ENCODE measurements at places on chromosomes 13 and 19. TPM values are rescaled to one million over a fixed set of nuclear protein-coding genes. Genes with fewer than 3 reads are reported as not detected.

DNA sequence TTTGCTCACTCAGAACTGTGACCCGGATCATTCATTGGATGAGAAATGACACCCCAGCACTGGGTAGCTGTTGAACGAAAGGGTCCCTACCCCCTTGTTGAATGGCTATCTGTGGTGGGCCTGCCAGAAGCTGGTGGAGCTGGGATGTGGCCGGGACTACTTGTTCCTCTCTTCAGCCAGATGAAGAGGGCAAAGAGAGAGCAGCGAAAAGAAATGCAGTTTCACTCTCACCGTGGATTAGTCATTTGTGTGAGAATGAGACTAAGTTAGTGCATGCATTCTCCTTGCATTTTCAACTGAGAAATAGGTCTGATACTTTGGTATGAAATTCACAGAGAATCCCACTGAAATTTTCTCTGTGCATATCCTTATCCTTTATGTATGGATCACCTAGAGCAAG is 553.1 kb downstream of the IRS2 start:
- no peak for DNase-seq

- DNase-seq = peak; percentile 25
These were observed 111.4 kb downstream of the FRY start for GRCh38 chr13:32142956-32143375.

DNA sequence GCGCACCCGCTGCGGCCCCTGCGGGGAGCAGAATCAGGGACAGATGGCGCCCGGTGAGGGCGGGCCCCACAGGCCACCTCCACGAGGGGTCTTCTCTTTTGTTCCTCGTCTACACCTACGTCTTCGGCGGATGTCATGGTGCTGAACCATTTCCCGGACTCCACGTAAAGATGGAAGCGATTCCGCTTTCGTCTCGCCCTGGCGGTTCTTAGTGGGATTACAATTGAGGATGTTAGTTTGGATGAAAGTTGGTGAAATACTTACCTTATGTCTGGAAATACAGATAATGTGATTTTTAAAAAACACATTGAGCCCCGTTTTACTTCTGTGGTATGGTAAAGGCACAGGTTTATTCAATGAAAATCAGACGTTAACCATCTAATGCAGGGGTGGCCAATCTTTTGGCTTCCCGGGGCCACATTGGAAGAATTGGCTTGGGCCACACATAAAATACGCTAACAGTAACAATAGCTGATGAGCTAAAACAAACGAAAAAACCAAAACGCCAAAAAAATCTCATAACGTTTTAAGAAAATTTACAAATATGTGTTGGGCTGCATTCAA is 1.4 kb upstream of the ZMYM5 start:
- DNase-seq = peak; percentile 58

DNA sequence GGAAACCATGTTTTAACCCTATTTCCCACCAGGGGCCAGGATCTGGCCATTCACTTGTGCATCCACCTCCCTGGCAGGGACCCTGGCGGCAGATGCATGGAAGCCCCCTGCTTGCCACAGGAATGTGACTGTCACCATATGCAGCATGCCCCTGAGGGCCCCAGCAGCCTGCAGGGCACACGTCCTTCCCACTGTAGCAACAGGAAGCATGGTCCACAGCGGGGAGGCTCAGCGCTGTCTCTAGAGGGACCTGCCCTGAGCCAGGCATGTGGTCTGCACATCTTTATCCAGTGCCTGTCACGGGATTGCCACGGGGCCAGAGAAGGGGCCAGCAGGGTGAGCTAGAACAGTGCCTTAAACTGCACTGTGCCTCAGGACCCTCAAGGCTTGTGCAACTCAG is 34.9 kb upstream of the MCF2L start:
- no peak for DNase-seq

DNA sequence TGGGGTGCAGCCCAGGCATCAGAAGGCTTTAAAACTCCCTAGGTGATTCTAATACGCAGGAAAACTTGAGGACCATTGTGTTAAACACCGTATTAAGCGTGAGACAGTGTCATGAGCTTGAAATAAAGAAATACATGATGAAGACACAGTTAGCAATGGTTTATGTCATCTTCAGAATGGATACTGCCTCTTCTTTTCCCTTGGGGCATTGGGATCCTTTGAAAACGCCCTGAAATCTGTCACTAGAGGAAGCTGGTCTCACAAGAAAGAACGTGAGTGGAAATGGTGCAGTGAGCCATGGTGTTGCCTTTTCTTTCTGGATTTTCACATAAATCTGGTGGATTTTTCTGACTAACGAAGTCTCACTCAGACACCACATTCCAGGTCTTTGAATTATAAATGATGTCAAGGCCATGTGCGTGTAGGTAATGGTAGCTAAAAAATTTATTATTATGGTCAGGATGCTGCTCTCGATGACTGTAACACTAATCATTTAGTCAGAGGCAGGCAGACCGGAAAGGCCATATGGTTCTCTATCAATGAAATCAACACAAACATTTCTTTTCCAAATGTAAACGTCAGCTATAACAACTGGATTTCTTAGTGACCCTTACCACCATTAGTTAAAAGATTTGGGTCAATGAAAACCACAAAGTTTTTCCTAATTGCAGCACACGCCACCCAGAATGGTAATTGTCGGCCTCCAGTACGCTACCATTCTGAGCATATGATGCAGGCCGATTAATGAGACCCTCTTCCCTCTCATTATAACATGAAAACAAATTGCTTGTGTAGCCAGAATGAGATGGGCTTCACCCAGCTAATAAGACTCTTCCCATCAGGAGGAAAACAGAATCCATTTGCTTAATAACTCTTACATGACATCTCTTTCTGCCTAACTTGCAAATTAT is 105.6 kb downstream of the SLC7A1 start:
- DNase-seq = no peak

LILRA1 gene
- not detected for total RNA-seq

ZNF724 gene
- 15.8 TPM for total RNA-seq

DNA sequence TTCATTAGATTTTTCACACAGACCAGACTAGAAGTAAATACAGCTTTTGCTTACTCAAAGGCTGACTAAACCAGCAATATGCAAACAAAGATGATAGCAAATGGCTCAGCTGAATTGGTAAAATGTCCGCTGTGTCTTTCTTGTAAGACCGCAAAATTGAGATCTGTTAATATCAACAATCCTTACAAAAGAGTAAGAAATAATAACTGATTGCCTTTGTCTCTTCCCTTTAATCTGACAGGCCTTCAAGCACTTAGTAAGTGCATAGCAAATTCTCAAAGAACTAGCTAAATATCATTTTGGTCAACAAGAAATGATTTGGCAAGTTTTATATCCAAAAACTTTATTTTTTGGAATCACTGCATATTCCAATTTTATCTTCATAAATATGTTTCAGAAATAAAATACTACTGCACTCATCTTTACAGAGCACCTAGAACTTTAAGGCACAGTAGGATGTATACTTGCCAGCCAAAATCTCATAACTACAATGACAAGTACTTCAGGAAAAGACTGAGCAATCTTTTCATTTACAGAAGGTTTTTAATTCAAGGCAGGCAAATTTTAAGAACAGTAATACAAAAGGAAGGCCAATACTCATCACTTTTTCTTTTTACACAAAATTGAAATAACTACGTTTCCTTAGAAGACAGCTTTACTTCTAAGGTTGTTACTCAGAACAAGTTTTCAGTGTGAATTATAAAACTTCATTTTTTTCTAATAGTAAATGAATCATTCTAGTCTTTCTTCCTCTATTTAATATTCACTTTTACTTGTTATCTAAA is 1.1 kb downstream of the ELF1 start:
- no peak for DNase-seq

- no peak for DNase-seq
These were observed 116.0 kb downstream of the COL4A2 start for GRCh38 chr13:110422913-110423688.

DNA sequence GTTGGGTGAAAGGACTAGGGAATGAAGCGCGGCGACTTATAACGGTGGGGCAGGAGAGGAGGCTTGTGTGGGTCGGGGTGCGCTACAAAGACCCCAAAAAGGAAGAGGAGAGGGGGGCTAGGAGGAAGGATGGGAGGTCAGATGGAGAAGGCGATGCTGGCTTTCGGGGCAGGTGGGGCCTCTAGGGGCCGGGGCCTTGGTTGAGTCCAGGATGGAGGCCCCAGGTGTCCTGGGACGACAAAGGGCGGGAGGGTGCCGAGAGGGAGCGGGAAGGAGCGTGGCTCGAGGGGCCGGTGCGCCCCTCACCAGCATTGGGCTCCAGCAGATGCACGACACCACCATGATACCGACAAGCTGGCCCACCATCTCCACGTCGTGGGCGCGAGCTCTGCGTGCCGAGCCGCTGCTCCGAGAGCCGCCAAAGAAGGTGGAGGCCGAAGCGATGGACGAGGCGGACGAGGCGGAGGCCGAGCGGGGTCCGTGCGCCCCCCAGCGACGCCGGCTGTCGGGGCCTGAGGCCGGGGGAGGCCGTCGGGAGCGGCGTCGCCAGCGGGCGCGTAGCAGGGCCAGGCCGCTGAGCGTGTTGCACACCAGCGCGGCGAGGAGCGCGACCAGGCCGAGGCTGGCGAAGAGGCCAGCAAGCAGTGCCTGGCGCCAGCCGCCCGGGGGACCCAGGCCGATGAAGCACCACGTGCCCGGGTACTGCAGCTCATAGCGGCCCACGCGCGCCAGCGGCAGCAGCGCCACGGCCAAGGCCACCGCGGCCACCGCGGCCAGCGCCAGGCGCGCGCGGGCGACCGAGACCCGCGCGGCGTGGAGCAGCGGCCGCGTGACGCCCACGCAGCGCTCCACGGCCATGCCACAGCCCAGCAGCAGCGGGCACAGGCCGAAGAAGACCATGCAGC is 1.8 kb downstream of the PTGER1 start:
- DNase-seq = no peak

- no peak for DNase-seq
These were observed 42.7 kb downstream of the MPHOSPH8 start for GRCh38 chr13:19676168-19676567.

GRCh38 chr13:27401210-27401609 is 23.2 kb upstream of the GTF3A start:
- DNase-seq = no peak

DNA sequence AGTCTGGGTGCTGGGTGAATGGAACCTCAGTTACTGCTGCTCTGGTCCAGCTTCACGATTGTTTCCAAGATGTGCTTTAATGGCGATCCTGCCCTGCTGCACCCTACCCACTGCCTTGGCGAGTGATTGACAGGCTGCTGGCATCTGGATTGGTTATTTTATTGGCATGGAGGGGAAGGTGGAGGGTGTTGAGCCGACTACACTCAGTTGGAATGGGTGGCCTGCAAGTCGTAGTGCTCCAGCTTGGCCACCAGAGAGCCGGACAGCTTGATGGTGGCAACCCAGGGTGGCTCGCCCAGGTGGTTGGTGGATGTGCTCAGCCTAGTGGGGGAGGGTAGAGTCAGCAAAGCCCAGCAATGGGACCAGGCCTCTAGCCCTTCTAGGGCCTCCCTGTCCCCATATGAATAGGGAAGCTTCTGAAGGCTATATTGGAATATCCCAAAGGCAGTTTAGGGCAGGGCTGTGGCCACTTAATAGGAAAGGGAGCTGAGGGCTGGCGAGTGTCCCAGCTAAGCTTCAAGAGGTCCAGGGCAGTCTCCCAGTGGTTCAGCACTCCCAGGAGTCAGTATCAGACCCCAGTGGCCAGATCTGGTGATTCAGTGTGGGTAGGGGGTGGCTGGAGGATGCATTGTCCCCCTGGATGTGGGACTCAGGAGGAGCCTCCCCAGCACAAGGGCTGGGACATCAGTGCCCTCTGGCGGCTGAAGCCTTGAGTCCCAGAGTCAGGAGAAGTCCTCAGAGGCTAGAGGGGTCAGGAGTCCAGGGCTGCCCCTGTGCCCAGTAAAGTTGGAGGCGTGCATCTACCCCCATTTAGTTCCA is 3.4 kb downstream of the GGN start:
- DNase-seq = no peak

GRCh38 chr13:42965281-42965680 is 26.8 kb downstream of the EPSTI1 start:
- no peak for DNase-seq

GRCh38 chr13:74115133-74115532 is 19.1 kb downstream of the KLF12 start:
- DNase-seq = peak; percentile 62

GRCh38 chr19:41707871-41708371 is 505 bp upstream of the CEACAM5 start:
- no peak for DNase-seq

DNA sequence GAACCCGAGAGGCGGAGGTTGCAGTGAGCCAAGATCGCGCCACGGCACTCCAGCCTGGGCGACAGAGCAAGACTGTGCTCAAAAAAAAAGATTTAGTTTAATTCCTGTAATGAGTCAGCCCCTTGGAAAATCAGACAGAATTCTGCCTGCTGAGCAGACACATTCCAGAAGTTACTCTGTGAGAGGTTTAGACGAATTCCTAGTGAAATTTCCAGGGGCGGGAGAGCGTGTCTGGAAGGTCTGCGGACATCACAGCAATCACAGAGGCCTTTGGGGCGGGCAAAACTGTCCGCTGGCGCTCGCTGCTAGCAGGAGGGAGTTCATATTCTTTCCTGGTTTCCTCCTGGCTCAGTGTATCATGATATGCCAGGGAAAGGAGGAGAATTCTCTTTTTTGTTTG is 17.5 kb downstream of the MISP start:
- peak; percentile 89 for DNase-seq

- DNase-seq = peak; percentile 97
These were observed 16.6 kb downstream of the DDX39A start for GRCh38 chr19:14402332-14403144.

Data from A172 (cell line).